Pericardium fibroblast (primary cell): ENCODE measurements at places on chromosomes 7 and 10. TPM values are rescaled to one million over a fixed set of nuclear protein-coding genes. Genes with fewer than 3 reads are reported as not detected.

PTPRN2 gene
- 1.5 and 3.5 TPM in 2 replicates for total RNA-seq

SCART1 gene
- 0.93 and 2.1 TPM in 2 replicates for total RNA-seq

SFRP4 gene
- 0.93 and 2.6 TPM in 2 replicates for total RNA-seq

TFR2 gene
- total RNA-seq: 0.47 TPM in 1 of 2 replicates, not detected in the other

NODAL gene
- total RNA-seq: not detected in 2 replicates

FZD1 gene
- 26.6 and 30.9 TPM in 2 replicates for total RNA-seq

NRCAM gene
- 12.3 and 31.8 TPM in 2 replicates for total RNA-seq

LAMB1 gene
- total RNA-seq: 454 and 662 TPM in 2 replicates

RTKN2 gene
- not detected in 2 replicates for total RNA-seq

MYPN gene
- 0.34 TPM in 1 of 2 replicates, not detected in the other for total RNA-seq

ANKRD2 gene
- total RNA-seq: 0.85 TPM in 1 of 2 replicates, not detected in the other

KEL gene
- total RNA-seq: not detected in 2 replicates

UCN3 gene
- not detected in 2 replicates for total RNA-seq

NAMPT gene
- 126 and 154 TPM in 2 replicates for total RNA-seq

MAGI2 gene
- 4.0 and 6.3 TPM in 2 replicates for total RNA-seq

CHAT gene
- not detected in 2 replicates for total RNA-seq

DHTKD1 gene
- 9.1 and 9.7 TPM in 2 replicates for total RNA-seq

SRRM3 gene
- total RNA-seq: 2.0 and 2.7 TPM in 2 replicates

TDRD1 gene
- 0.23 TPM in 1 of 2 replicates, not detected in the other for total RNA-seq

SEMA4G gene
- total RNA-seq: 1.4 and 2.3 TPM in 2 replicates

MEIG1 gene
- not detected in 2 replicates for total RNA-seq

PGAM2 gene
- total RNA-seq: 0.26 and 0.47 TPM in 2 replicates

TMEM178B gene
- under 0.01 TPM in 2 replicates for total RNA-seq

HABP2 gene
- not detected in 2 replicates for total RNA-seq

NPSR1 gene
- total RNA-seq: not detected in 2 replicates

A1CF gene
- total RNA-seq: not detected in 2 replicates

PDGFA gene
- 23.7 and 24.3 TPM in 2 replicates for total RNA-seq

PLEKHS1 gene
- not detected in 2 replicates for total RNA-seq

AGR3 gene
- total RNA-seq: not detected in 2 replicates

NEUROD6 gene
- total RNA-seq: not detected in 2 replicates

TMEM213 gene
- total RNA-seq: not detected in 2 replicates

MBL2 gene
- not detected in 2 replicates for total RNA-seq

SPRN gene
- total RNA-seq: 0.77 and 2.1 TPM in 2 replicates

TEX47 gene
- total RNA-seq: not detected in 2 replicates

NSUN6 gene
- 4.3 and 6.4 TPM in 2 replicates for total RNA-seq

EPHA1 gene
- not detected in 2 replicates for total RNA-seq

CARD11 gene
- 0.26 and 0.70 TPM in 2 replicates for total RNA-seq

NUTM2A gene
- total RNA-seq: 0.34 and 3.4 TPM in 2 replicates

STEAP4 gene
- 4.9 TPM in 2 replicates for total RNA-seq

SPDYE2B gene
- total RNA-seq: not detected in 2 replicates

ANXA11 gene
- 123 and 137 TPM in 2 replicates for total RNA-seq

HOXA2 gene
- total RNA-seq: 6.4 TPM in 1 of 2 replicates, not detected in the other

RNF32 gene
- 0.77 and 3.2 TPM in 2 replicates for total RNA-seq

COL17A1 gene
- 0.23 TPM in 1 of 2 replicates, not detected in the other for total RNA-seq

LMBR1 gene
- total RNA-seq: 21.8 and 35.1 TPM in 2 replicates

FOXI2 gene
- not detected in 2 replicates for total RNA-seq

PAPOLB gene
- 0.12 TPM in 1 of 2 replicates, not detected in the other for total RNA-seq

PON1 gene
- not detected in 2 replicates for total RNA-seq

ABCB1 gene
- total RNA-seq: not detected in 2 replicates

FAM3C gene
- 51.9 and 54.6 TPM in 2 replicates for total RNA-seq

ZNF107 gene
- 2.0 and 2.2 TPM in 2 replicates for total RNA-seq
